ENCODE measurements at places on chromosomes 6 and 20. TPM values are rescaled to one million over a fixed set of nuclear protein-coding genes. Genes with fewer than 3 reads are reported as not detected.

DNA sequence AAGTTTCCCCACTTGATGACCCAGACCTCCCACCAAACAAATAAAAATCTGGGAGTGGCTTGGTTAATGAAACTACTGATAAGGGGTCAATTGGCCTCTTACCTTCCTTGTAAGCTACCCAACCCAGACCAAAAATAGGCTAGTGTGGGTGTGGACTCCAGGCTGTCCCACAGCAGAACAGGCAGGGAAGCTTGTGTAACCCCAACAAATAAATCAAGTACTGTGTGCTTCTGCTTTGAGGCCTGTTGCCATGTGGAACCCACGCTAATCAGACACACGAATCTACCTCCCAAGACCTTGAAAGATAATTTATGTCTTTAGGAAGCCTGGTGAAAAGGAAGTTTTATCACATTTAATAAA is 33.7 kb upstream of the PAQR8 start:
- no peak for DNase-seq

- DNase-seq: no peak
These were observed 31.9 kb upstream of the FAM135A start for GRCh38 chr6:70381417-70381782.

GRCh38 chr6:90689172-90689571 is 102.3 kb upstream of the MAP3K7 start:
- DNase-seq: no peak

C20orf141 gene
- not detected for total RNA-seq

DNA sequence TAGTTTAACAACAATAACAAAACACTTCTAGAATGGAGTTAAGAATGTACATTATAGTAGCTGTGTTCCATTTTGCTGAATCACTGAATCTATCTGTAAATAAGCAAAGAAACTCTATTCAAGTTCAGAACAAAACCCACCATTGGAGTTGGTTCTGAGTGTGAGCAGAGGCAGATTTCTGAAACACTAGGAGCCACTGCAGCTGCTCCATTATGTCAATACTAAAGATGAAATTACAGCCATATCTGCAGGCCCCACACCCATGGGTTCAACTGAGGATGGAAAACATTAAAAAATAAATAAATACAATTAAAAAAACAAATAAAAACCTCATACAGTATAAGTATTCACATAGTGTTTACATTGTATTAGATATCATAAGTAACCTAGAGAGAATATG is 91.0 kb downstream of the REPS1 start:
- no peak for DNase-seq

All from M059J (cell line).